ENCODE measurements at places on chromosomes 1 and 21. TPM values are rescaled to one million over a fixed set of nuclear protein-coding genes. Genes with fewer than 3 reads are reported as not detected.

Gene NUP210L
- total RNA-seq, result under 0.01 TPM

Gene OPRD1
- total RNA-seq, result not detected

Gene SF3B4
- total RNA-seq, result 18.0 TPM

Gene ADAM30
- total RNA-seq, result not detected

Gene HAO2
- not detected for total RNA-seq

Gene GBP7
- total RNA-seq, result not detected

Gene CRYBG2
- total RNA-seq, result not detected

Gene GJA4
- 269 TPM for total RNA-seq

Gene TCHH
- not detected for total RNA-seq

Gene SAMSN1
- total RNA-seq, result 4.9 TPM

Gene TBX19
- total RNA-seq, result 0.98 TPM

Gene SEC16B
- 0.65 TPM for total RNA-seq

Data from vein endothelial cell (primary cell).